ENCODE measurements at places on chromosomes 5 and 9. TPM values are rescaled to one million over a fixed set of nuclear protein-coding genes. Genes with fewer than 3 reads are reported as not detected.

DNA sequence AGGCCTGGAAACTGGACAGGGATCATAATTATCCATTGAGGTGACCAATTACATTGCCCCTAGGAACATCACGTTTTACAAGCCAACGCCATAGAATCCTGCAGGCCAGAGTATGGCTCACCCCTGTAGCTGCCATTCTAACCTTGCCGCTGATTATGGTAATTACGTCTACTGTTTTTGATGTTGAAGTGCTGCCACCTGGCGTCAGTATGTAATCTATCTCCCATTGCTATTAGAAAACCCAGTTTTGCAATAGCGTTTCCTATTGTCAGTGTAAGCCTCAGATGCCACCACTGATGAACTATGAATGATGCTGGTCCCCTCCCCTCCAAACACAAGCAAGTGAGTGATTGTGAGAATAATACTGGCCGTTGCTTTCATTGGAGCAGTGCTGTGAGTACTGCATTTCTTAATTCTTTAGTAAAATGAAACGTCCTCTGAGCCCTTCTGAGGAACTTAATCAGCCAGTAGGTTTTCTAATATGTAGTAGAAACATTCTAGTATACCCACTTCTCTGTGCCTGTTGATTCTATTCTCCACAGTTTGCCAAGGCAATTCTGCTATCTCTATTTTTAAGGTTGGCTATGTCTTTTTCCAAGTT is 100.5 kb upstream of the NMUR2 start:
- DNase-seq: peak; percentile 40

- DNase-seq: no peak
Observed at GRCh38 chr9:137293482-137294090, 8.5 kb downstream of the NRARP start.

- DNase-seq: no peak
Observed at GRCh38 chr9:18324928-18325745, 148.8 kb upstream of the ADAMTSL1 start.

GRCh38 chr5:125607018-125607417 is 816.2 kb upstream of the GRAMD2B start:
- DNase-seq: no peak

- DNase-seq: no peak
Observed at GRCh38 chr5:137498301-137498735, 808 bp downstream of the SPOCK1 start.

- no peak for DNase-seq
Observed at GRCh38 chr5:103373597-103374472, 115.3 kb downstream of the MACIR start.

- no peak for DNase-seq
Observed at GRCh38 chr5:9861666-9862256, 231.6 kb upstream of the TAS2R1 start.

DNA sequence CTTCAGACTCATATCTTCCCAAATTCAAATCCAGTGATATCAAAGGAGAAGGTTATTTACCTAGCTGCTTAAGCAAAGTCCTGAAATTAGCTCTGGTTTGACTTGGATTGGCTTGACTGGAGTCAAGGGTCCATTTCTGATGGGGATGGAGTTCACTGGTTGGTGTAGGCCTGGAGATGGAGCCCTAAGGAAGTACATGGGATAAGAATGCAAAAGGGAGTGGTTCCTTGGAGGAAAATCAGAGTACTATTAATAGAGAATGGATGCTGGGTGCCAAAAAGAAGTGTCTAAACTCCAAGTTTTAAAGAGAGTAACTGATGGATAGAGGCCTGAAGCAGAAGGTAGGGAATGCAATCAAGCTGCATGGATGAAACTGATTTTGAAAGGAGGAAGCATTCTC is 13.8 kb downstream of the TXNDC8 start:
- no peak for DNase-seq

GRCh38 chr5:160675988-160676387 is 176.0 kb downstream of the ATP10B start:
- DNase-seq: no peak

GRCh38 chr9:33934188-33934878 is 114.4 kb downstream of the UBAP2 start:
- DNase-seq: no peak

DNA sequence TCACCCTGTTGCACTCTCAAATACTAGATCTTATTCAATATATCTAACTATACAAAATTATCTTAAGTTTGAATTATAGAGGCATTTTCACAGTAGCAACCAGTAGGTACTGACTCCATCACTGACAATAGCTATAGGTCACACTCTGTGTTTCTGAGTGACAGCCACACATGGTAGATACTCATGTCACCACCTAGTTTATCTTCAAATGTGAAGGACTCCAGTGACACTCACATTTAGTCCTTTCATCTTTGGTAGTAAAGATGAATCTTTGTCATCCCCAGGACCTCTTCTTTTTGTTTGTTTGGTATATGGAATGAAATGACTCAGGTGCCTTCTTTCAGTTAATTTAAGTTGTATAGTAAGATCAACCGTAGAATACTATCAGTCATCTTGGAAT is 102.5 kb upstream of the DHFR start:
- no peak for DNase-seq

GRCh38 chr5:999724-1000123 is 8.9 kb upstream of the NKD2 start:
- no peak for DNase-seq

DNA sequence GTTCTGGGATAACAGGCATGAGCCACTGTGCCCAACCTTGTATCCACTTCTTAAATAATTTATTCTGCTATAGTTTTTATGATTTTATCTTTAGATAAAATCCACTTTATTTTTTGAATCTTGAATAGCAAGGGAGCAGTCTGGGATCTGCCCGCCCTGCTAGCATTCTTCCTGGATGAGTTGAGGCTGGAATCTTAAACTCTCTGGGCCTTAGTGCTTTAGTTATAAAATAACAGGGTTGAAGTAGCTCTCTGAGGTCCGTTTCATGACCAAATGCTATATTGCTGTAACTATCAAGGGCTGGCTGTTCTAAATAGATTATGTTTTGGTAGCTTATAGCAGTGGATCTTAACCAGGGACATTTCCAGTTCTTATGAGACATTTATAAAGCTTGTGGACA is 20.8 kb downstream of the ACER2 start:
- DNase-seq: no peak

Gene PCDHGB2
- 0.34 TPM for total RNA-seq

Gene KCNV2
- not detected for total RNA-seq

Gene CARD6
- total RNA-seq: 0.76 TPM

Gene SGCD
- 0.07 TPM for total RNA-seq

Gene CAVIN4
- 0.10 TPM for total RNA-seq

Gene NIM1K
- 4.3 TPM for total RNA-seq

Gene SNCAIP
- not detected for total RNA-seq

Gene HCN1
- not detected for total RNA-seq
